Progenitor cell of endocrine pancreas (in vitro differentiated cells): ENCODE measurements at places on chromosomes 3 and 15.
A peak's percentile ranks its signal among the peaks of the same experiment; 100 is the strongest.

- no peak for DNase-seq
Measured at GRCh38 chr15:32705446-32705845, 12.4 kb upstream of the GREM1 start.

DNA sequence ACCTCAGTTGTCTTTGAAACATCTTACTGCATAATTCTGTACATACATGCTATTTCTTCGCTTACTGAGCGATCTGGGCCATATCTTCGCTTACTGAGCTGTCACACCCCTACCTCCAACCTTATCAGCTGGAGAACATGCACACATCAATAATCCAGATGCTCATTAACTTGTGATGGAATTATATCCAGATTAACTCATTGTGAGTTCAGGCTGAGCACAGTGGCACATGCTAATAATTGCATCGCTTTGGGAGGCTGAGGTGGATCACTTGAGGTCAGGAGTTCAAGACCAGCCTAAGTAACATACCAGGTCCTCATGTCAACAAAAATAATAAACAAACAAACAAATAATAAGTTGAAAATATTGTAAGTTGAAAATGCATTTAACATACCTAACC lies 19.3 kb upstream of the ANXA2 start:
- DNase-seq = no peak

DNA sequence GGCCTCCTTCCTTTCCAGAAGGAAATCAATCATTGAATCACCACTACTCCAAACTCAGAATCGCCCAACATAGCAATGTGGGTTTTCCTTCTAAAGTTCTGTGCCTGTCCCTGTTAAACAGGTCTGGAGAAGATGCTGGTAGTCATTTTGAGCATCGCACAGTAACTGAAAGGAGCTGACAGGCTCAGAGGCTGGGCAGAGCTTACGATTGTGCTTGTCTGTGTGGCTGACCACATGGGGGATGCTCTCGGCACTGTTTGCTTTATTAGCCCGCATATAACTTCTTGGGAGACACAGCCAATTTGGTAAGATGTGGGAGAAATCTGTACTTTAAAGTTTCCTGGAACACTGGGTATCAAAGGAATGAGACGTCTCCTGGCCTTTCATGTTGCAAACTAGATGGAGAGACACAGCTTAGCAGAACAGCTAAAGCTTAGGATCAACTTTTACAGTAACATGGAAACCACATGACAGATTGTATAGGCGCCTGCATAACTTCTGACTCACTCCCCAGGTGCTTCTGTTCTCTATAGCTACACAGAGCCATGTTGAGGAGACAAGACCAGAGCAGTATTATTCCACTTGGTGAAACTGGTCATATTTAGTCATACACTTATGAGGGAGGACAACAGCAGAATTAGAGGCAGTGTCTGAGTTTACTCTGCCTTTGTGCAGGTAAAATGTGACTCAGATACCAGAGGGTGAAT lies 374.1 kb downstream of the RORA start:
- DNase-seq = no peak

- no peak for DNase-seq
Measured at GRCh38 chr3:46284981-46285683, 42.9 kb downstream of the CCR3 start.

DNA sequence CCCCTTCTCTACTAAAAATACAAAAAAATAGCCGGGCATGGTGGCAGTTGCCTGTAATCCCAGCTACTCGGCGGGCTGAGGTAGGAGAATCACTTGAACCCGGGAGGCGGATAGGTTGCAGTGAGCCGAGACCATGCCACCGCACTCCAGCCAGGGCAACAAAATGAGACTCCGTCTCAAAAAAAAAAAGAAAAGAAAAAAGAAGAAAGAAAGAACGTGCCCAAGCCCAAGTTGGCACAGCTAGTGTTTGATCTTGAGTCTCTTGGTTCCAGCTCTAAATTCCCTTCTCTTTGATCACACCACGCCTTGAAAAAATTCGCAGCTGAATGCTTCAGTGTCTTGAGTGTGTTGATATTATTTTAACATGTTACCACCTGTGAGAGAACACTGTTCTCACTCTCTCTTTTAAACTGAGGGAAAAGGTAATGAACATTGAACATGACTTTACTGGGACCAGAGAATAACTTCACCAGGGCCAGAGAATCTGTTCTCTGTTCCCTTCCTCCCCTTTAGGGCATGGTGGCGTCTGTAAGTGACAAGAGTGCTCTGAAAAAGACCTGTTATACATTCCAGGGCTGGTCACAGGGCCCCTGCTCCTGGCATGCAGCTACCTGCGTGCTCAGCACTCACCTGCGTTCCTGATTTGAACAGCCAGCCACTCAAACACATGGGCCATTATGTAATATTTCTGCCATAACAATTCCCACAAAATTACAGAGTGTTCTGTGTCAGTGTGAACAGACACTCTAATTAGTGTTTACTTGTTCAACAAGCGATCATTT lies 19.0 kb downstream of the SLCO3A1 start:
- no peak for DNase-seq

DNA sequence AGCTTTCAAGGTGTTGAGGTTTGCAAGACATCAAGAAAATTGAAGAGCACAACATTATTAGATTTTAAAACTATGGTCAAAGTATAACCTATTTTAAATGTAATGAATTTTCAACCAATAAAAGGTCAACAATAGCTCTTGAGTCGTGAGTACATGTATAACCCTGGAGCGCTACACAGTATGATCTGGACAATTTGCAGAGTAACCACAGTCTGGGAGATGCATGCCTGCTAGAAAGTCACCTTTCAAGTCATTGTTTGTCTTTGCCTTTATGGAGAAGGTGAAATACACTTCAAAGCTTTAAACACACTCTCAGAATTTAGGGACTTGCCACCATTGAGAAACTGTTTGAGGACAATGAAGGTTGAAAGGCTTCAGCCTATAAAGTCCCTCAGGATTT lies 112.6 kb upstream of the ALCAM start:
- no peak for DNase-seq

DNA sequence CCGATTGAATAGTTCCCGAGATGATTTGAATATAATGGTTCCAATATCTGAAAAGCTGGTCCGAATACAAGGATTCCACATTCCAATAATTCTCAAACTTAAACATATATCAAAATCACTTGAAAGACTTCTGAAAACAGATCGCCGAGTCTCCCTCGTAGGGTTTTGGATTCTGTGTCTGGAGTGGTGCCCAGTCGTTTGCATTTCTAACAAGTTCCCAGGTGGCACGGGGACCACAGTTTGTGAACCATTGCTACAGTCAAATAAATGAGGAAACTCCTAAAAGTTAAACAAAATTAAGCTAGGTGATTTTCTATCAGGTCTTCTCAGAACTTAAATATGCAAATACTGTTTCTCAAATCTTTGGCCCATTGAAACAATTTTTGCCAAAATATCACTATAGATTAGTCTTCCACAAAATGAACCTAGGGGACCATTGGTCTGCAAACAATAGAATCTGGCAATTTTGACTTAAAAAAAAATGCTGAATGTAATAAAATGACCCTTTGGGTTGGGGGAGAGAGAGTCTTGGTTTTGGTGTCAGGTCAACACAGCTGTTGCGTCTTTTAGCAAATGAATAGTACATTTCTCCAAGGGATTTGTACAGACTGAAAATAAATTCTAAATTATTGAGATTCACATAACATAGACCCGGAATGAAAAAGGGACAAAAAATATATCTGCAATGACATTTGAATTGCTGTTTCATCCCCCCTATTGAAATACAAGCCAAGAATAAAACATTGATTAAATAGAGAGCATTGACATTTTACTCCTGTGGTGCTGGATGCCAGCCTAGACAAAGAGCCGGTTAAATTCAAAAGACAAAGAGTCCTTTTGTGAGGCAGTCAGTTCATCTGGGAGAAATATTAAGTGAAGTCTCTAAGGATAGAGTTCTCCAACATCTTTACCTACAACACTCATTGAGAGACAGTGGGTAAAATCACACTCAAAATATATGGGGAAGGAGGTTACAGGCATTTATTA lies 175.7 kb upstream of the ADAMTS9 start:
- DNase-seq = no peak

GRCh38 chr3:114552527-114552812 lies 258.6 kb downstream of the TIGIT start:
- no peak for DNase-seq

- DNase-seq = no peak
Measured at GRCh38 chr3:194382196-194382891, 12.8 kb upstream of the LRRC15 start.

- no peak for DNase-seq
Measured at GRCh38 chr15:80478075-80478474, 73.9 kb downstream of the ARNT2 start.

GRCh38 chr3:183116025-183116614 lies 16.8 kb upstream of the MCCC1 start:
- peak; percentile 72 for DNase-seq
